ENCODE measurements at places on chromosomes 4 and X.
A peak's percentile ranks its signal among the peaks of the same experiment; 100 is the strongest.

- DNase-seq, result no peak
Observed at GRCh38 chr4:74266081-74266480, 42.2 kb upstream of the EPGN start.

DNA sequence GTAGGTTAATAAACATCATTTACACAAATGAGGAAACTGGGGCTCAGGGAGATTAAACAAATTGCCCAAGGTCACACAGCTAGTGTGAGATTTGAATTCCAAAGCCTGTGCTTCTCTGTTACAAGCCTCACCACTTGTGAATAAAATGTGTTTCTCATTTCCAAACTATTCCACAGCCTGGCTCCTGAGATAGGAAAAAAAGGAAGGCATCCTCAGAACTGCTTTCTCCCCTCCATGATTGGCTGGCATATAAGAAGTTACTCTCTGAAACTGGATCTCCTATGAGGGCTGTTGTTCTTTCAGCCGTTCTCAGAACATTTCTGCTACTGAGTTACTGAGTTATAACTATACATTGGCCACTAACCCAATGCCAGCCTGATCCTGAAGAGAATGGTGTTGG lies 237.9 kb downstream of the MAML3 start:
- no peak for DNase-seq

GRCh38 chr4:185734214-185734613 lies 77.8 kb downstream of the SORBS2 start:
- DNase-seq, result no peak

- no peak for DNase-seq
Observed at GRCh38 chr4:151250706-151251105, 26.3 kb upstream of the PRSS48 start.

DNA sequence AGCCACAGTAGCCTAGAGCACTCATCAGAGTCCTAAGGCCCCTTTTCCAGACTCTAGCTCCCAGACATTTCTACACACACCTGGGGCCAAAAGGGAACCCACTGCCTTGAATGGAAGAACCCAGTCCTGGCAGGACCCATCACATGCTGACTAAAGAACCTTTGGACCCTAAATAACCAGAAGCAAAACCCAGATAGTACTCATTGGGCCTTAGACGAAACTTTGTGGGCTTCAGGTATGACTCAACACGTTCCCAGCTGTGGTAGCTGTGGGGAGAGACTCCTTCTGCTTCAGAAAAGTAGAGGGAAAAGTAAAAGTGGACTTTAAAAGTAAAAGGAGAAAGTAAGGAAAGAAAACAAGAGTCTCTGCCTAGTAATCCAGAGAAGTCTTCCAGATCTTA lies 311.5 kb downstream of the OPHN1 start:
- DNase-seq, result no peak

DNA sequence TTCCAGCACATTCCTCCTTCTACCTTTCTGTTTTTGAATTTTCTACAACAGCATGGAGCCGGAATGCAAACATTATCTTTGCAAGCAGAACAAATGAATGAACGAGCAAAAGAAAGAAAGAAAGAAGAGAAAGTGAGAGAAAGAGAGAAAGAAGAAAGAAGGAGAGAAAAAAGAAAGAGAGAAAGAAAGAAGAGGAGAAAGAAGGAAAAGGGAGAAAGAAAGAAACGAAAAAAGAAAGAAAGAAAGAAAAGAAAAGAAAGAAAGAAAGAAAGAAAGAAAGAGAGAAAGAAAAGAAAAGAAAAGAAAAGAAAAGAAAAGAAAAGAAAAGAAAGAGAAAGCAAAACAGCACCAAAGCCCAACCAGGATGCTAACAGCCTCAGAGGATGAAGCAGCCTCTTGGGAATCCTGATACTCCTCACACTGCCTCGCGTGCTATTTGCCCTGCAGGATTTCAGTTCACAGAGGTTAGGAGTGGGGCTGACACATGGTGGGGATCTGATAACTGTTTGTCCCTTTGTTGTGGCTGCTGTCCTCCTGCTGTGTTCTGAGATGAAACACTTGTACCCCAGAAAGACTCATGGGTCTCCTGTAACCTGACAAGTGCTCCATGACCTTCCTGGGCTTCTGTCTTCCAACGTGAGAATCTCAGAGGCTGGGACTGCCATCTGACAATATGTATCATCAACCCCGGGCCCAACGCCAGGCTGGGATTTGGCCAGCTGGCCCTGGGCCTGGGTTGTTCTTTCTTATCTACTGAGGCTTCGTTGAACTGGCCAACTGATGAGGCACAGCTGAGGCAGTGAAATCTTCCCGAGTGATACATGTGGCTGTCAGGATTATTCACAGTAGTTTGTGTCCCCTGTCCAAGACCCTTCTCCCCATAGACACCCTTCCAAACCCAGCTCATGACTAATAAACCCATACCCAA lies 61.0 kb downstream of the SEPSECS start:
- peak; percentile 12 for DNase-seq

- no peak for DNase-seq
Observed at GRCh38 chrX:39152106-39152649, 350.9 kb downstream of the MID1IP1 start.

GRCh38 chrX:154602766-154603437 lies 16.2 kb downstream of the CTAG1B start:
- no peak for DNase-seq

DNA sequence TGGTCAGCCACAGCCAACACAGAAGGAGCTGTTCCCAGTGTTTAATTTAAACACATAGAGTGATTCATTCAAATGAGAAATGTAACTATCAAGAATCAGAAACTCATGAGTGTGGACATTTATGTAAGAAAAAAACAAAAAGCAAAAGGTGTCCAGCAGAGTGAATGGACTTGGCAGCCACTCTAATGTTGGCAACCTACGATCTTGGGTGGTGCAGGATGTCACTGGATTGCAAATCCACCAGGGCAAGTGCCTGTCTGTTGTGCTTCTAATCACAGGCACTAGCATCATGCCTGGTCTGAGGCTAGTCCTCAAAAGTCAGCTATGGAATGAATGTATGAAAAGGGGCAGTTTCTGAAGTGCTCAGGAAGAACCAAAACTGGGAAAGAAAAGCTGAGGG lies 277.7 kb upstream of the CLNK start:
- no peak for DNase-seq

DNA sequence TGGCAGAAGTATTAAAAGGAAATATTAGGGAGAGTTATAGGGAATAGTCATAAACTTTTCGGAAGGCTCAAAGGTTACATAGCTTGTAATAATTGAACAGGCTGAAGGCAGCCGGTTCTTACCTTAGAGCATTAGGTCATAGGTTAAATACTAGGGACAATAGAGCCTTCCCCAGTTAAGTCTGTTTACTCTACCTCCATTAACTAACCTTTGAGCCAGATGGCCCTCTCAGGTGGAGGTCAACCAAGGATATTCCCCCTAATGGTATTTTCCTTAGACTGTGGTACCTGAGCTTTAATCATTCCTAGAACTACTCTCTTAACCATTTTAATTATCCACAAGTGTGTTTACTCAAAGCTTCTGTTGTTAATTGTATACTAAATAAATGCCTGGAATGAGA lies 920.9 kb upstream of the PABPC4L start:
- DNase-seq, result no peak

- DNase-seq, result no peak
Observed at GRCh38 chr4:163042306-163042705, 124.4 kb downstream of the NAF1 start.

- no peak for DNase-seq
Observed at GRCh38 chr4:120317713-120318112, 251.1 kb upstream of the MAD2L1 start.

DNA sequence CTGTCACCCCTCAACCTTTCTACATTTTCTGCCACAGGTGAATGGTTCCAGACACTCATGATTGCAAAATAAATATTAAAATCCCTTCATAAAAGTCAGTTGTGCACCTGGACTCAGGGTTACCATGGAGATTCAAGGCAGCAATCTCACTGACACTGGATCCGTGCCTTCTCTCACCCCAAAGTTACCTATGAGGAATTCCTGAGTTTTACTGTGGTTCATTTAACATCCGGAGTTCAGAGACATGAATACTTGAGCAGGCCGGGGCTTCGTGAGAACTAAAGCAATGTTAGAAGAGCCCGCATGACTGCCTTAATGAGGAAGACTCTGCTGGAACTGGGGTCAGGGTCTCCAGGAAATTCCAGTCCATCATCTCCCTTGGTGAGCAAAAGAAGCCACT lies 12.5 kb upstream of the CLNK start:
- DNase-seq, result no peak

- DNase-seq, result no peak
Observed at GRCh38 chr4:9804918-9805317, 23.5 kb downstream of the DRD5 start.

GRCh38 chr4:139188648-139189416 lies 11.8 kb upstream of the ELF2 start:
- DNase-seq, result no peak

DNA sequence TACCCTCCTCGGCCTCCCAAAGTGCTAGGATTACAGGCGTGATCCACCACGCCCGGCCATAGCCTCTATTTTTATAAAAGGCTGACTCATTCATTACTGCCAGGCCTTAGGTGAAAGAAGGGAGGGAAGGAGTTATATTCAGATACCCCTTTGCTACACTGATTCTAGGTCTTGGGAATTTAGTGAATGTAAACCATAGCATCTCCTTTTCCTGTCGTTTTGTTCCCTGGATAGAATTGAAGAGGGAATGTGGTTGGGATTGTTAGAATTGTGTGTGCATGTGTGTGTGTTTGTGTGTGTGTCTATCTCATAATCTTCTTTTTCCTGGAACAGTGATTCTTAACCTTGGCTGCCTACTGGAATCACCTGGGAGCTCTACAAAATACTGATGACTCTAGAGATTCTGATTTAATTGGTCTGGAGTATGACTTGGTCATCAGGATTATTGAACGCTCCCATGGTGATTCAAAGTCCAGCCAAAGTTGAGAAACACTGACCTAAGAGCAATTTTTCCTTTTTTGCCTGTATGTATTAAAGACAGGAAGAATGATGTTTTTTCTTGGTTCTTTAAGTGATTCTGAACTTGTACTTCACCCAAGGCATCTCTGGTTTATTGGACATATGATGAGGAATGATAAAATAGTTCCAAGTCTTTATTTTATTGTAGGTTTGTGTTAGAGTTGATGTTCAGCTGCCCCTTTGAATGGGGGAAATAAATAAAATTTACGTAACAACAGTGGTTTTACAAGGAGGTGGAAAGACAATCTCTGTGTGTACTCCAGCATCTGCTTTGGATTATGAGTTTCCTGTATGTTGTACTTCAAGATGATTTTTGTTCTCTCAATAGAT lies 37.0 kb downstream of the NAP1L5 start:
- DNase-seq, result no peak

GRCh38 chr4:19756661-19757060 lies 495.0 kb upstream of the SLIT2 start:
- no peak for DNase-seq

DNA sequence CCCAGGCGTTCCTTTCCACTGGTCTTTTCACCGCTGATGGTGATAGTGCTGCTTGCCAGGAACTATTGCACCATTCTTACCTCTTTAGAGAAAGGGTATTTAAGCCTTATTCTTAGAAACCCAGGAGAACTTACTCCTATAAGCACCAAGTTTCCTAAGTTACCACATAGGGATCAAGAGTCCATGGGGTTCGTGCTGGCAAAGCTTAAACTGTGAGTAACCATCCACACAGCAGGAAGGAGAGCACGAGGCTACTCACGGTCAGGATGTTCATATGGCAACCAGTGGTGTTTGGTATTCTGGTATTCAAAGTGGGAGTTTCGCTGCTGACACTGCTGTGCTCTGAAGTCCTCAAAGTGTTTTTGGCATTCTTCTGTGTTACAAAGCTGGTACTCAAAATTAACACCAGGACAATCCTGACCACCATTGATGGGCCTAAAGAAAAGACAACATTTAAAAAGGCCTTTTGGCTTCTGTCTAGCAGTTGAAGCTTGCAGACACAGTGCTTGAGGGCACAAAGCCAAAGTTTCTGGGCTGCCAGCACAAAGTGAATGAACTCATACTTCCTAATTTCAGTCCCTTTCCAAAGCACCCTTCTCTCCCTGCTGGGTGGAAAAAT lies 256.9 kb downstream of the ADAMTS3 start:
- DNase-seq, result peak; percentile 67

- no peak for DNase-seq
Observed at GRCh38 chr4:147057611-147058190, 112.0 kb upstream of the TTC29 start.

DNA sequence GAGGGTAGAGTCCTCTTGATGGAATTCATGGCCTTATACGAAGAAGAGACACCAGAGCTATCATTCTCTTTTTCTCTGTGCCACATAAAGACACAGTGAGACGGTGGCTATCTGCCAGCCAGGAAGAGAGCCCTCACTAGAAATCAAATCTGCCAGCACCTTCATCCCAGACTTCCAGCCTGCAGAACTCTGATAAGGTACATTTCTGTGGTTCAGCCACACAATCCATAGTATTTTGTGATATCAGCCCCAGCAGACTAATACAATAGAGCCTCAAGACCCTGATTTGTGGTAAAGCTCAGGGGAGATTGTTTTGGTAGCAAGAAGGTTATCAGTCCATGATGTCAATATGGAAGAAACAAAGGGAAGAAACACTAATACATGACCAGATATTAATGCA lies 1213.2 kb downstream of the NLGN4X start:
- no peak for DNase-seq

- no peak for DNase-seq
Observed at GRCh38 chrX:108696690-108697089, 39.7 kb downstream of the IRS4 start.

DNA sequence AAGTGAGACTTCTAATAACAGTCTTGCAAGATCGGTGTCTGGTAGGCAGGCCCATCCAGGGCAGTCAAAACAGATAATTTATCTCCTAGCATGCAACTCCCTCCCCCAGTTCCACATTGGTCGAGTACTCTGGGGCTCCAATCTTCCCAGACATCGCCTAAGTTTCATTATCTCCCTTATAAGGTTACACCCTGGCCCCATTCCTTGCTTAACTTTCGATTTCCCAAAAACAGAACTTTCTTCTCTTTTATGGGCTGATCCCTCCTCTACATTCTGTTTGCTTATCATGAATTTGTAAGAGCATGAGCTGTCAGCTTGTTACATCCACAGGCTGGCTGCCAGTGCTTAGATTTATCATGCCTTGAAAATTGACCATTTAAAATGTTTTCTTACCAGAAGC lies 471.3 kb downstream of the TECRL start:
- no peak for DNase-seq

- no peak for DNase-seq
Observed at GRCh38 chrX:145631461-145631951, 186.1 kb upstream of the SLITRK2 start.

- no peak for DNase-seq
Observed at GRCh38 chrX:30301963-30302362, 7.2 kb downstream of the NR0B1 start.

DNA sequence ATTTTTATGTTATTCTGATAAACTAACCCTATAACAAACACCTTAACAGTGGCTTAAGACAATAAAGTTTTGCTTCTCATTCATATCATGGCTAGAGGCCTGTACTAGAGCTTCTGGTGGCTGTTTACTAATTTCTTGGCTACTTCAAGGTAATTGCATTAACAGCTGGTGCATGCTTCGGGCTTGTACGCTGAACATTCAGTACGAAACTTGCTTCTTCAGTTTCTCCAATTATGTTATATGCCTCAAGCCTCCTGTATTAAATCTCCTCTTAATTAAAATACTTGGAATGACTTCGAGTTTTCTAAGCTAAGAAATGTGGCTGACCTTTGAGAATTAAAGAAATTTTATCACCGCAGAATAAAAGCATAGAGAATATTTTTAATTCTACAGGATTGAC lies 138.9 kb upstream of the TRAM1L1 start:
- DNase-seq, result no peak

- no peak for DNase-seq
Observed at GRCh38 chr4:70667740-70668535, 1.6 kb upstream of the JCHAIN start.

GRCh38 chrX:136847874-136848273 lies 32.7 kb downstream of the RBMX start:
- DNase-seq, result no peak

- no peak for DNase-seq
Observed at GRCh38 chr4:47278631-47279030, 184.9 kb downstream of the COMMD8 start.
